CD4-positive, alpha-beta T cell treated with Interleukin-2 at 100 ng/mL for 4 hours (primary cell): ENCODE measurements at places on chromosomes 5 and 9.

DNA sequence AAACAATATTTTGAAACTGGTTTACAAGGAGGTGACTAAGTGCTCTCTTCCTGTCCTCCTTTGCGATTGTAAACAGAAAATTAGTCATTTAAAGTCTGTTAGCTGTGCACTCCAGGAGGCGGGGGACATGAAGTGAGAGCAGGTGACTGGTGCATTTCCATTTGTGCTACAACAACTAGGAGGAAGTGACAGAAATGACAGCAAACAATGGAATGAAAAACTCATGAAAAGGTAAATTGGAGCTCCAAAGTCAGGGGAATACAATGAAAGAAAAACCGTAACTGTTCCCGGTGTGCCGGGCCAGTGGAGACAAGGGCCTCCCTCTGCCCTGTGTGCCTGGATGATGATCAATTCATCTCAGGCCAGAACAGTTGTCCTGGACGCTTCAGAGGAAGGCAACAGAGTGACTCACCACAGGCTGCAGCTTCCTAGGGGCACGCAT is 439.9 kb downstream of the GADD45G start:
- DNase-seq: no peak

- no peak for DNase-seq
Observed at GRCh38 chr5:31366941-31367340, 165.0 kb downstream of the DROSHA start.

DNA sequence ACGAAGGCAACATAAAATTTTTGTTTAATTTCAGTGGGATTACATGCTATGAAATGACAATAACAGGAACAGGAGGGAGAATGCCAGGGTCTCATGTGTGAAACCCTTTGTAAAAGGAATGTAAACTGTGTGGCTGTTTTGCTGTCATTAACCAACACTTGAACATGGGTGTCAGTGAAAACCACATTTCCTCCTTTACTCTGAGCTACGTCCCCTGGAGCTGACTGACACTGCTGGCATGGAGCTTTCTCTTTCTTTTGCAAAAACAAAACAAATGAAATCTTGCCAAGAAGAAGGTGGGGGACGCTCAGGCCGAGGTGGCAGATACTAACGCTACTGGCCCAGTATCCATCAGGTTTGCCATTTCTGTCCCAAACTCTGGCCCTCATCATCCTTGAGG is 121.4 kb downstream of the DMRT2 start:
- no peak for DNase-seq

DNA sequence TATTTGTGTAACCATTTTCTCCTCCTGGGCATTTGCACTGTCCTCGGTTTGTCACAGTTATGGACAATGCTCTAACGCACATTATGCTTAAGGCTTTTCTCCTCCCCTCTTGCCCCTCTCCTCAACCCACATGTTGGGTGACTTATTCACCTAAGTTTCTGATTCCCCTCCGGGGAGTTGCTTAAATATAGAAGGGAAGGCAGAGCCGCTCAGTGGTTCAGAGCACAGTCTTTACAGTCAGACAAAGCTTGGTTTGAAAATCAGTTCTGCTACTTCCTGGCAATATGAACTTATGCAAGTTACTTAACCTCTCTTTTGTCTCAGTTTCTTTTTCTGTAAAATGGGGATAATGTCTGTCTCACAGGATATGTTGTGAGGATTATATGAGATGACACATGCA is 41.2 kb upstream of the SPRY4 start:
- DNase-seq: no peak
